ENCODE measurements at places on chromosomes 2 and 18. TPM values are rescaled to one million over a fixed set of nuclear protein-coding genes. Genes with fewer than 3 reads are reported as not detected.

The MERTK gene
- 3.4 TPM for total RNA-seq

The ICOS gene
- total RNA-seq: not detected

The LYPD6 gene
- total RNA-seq: 1.1 TPM

The UGT1A3 gene
- total RNA-seq: 67.1 TPM
